ENCODE measurements at places on chromosomes 4 and X.

GRCh38 chr4:90441770-90442169 is 314.6 kb downstream of the CCSER1 start:
- no peak for DNase-seq

DNA sequence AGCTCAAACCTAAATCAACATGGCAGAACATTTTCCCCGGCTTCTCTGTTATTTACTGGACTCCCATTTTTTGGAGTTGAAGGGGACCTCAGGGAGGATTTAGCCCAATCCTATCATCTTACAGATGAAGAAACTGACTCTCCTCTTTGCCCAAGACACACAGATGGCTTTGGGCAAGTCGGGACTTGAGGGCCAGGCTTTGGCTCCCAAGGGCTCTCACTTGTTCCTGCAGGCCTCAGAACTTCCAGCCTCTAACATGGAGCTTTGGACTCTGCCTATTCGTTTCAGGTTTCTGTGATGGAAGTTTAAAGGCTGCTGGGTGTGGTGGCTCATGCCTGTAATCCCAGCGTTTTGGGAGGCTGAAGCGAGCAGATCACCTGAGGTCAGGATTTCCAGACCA is 59.5 kb downstream of the RHOH start:
- DNase-seq: no peak

DNA sequence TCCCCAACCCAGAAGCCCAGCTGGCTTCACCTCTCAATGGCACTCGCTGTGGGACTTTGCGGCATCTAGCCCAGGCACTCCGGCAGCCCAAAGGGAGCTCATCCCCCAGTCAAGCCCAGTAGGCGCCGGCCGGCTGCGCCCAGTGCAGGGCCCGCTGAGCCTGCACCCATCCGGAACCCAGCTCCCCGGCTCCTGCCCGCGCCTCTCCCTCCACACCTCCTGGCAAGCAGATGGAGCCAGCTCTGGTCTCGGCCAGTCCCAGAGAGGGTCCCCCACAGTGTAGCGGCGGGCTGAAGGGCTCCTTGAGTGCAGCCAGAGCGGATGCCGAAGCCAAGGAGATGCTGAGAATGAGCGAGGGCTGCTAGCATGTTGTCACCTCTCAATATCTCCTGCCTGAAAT is 116.8 kb upstream of the UGT8 start:
- DNase-seq: no peak

- no peak for DNase-seq
Observed at GRCh38 chr4:15779809-15780208, 1.7 kb downstream of the CD38 start.

GRCh38 chr4:125370478-125370877 is 55.7 kb downstream of the FAT4 start:
- no peak for DNase-seq

DNA sequence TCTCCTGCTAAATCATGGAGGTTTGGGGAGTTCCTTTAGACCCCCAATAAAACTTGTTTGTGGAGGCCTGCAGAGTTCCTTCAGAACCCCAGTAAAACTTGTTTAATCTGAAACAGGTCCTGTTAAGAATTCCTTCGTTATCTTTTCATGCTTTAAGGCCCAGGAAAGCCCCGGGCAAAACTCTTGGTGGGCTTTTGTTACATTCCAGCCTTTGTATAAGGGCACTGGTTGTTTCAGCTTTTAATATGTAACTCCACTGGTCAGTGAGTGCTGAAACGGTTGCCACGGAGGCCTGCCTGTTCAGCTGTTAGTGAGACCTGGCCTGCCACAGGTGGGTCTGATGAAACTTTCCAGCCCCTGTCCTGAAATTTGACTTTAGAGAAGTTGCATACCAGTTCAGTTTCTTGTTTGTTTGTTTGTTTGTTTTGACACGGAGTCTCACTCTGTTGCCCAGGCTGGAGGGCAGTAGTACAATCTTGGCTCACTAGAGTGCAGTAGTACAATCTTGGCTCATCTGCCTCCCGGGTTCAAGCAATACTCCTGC is 12.4 kb upstream of the DHRSX start:
- peak; percentile 16 for DNase-seq

DNA sequence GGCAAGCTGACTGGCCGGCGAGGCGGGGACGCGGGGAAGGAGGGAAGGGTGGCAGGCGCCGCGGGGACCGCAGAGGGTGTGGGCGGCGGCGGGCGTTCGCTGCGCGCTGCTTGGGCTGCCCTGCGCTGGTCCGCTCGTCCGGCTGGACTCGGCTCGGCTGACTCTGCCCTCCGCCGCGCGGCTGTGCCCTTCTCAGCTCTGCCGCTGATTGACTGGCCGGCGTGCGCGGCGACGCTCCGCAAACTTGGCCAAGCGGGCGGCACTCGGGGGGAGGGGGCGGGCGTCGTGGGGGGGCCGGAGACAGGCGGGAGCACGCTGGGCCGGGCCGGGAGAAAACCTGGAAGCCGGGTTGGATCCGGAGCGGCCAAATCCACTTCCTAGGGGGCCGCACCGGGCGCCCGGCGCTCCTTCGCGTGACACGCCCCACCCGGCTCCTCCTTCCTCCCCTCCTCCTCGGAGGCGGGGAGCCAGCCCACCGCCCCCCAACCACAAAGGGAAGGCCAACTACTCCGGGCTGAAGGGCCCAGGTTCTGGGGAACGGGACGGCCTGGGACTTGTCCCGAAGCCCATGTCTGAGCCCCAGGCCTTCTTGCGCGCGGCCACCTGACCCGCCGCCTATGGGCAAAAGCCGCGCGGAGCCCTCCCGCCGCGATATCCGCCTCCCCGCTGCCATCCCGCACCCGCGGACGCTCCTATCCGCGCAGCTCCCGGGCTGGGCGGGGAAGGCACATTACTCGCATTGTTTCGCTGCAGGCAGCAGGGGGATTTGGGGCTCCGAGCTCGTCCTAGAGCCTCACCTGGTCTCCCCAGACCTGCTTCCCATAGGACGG is at the start of gene GPC4:
Gene GPC4, minus strand, starts transcription at position 214 of the 830 bp plus-strand sequence. CDS start 524 bp downstream, outside the sequence.
- peak; percentile 86 for DNase-seq

GRCh38 chr4:9735515-9735914 is 45.9 kb upstream of the DRD5 start:
- peak; percentile 69 for DNase-seq

- DNase-seq: no peak
Observed at GRCh38 chr4:604131-604530, 21.2 kb upstream of the PDE6B start.

- DNase-seq: no peak
Observed at GRCh38 chr4:155265113-155265512, 56.7 kb downstream of the NPY2R start.

GRCh38 chr4:98950925-98951324 is 22.0 kb upstream of the EIF4E start:
- no peak for DNase-seq

GRCh38 chr4:5500165-5500564 is 208.2 kb downstream of the EVC2 start:
- DNase-seq: no peak

DNA sequence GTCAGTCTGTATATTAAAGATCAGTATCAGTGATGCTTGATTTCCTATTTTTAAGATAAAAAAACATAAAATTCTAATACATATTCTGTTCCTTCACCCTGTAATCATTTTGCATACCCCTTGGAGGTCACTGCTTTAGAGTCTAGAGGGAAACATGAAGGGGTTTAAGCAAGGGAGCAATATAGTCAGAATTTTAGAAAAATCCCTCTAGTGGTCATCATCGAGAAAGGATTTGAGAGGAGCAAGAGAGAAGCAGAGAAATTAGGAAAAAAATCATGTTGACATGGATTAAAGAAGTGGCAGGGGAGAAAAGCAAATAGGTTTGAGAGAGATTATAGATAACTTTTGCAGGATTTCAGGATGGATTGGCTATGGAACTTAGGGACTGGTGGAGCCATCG is 11.1 kb downstream of the APEX2 start:
- no peak for DNase-seq

DNA sequence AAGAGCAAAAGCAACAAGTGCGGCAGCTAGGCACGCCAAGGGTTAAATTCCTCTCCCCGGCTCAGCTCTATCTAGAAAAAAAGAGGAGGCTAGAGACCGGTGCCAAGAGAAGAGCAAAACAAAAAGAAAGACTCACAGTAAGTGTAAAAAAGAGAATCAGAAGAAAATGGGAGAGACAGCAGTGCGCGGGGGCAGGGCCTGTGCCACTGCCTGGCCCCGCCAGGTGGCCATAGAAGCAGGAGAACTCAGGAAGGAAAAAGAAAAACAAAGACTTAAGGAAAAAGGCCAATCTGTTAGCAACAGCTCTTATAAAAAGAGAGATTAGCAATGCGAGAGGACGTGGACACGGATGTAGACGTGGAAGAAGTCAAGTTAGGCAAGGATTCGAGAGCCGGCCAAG is 3.2 kb downstream of the ACOX3 start:
- peak; percentile 60 for DNase-seq

DNA sequence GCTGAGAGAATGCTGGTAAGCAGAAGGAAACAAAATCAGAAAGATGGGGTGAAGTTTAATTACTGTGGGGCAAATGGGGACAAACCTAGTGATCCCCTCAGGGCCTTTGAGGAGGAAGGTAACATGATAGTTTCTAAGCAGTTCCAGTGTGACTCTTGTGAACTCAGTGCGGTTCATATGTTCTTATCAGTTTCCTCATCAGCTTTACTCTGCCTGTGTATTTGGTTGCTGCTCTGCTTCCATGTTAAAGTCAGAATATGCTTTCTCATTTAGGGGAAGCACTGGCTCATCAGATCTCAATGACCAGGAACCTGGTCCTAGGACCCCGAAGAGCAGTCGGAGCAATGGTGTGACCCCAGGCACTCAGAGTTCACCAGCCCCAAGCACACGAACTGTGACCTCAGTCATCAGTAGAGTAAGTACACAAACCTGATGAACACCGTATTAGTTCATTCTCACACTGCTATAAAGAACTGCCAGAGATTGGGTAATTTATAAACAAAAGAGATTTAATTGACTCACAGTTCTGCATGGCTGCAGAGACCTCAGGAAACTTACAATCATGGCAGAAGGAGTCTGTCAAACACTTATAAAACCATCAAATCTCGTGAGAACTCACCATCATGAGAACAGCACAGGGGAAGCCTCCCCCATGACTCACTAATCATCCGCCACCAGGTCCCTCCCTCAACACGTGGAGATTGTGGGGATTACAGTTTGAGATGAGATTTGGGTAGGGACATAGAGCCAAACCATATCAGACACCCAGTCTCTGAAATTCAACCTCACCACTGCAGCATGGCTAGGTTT is 83.0 kb downstream of the SYTL5 start:
- no peak for DNase-seq

DNA sequence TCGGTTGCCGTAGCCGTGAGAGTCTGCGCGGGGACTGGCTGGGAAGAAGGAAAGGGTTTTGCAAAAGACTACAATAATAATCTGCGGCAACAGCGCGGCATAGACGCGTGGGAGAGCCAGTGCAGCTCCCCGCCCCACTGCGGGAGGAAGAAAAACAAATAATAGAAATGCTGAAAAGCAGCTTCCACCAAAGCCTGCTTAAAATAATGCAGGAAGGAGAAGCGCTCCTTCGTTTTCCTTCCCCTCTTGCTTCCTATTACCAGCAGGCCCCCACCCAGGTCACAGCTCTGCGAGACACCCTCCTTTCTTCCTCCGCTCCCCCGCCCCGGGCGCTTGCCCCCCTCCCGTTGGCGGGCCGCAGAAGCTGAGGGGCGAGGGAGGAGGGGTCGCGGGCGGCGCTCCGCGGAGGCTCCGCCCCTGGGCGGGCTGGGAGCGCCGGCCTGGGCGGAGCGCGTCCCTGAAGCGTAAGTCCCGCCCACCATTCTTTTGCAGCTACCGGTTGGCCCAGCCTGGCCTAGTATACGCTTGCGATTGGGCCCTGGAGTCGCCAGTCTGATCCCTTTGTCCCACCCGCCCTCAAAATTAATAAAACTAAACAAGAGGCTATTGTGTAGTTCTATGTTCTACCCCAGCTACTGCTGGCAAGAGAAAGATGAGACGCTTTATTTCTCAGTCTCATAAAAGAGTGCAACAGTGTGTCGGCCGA is 636 bp upstream of the AMOT start:
- peak; percentile 86 for DNase-seq

DNA sequence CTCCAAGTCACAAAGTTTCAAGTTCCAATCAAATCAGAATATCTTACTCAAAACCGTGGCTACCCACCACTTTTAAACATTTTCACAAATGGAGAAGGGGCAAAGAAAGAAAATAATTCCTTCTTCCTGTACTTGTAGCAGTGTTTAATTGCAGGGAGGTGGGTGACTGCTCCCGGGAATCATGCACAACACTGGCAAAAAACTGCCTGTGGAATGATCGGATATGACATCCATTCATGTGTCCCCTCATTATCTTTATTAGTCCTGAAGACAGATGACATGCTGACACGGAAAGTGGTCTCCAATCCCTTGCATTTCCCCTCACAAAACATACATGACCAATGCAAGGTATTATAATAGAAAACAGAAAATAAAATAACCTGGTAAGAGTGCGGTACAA is 2.0 kb downstream of the TSPAN5 start:
- no peak for DNase-seq

DNA sequence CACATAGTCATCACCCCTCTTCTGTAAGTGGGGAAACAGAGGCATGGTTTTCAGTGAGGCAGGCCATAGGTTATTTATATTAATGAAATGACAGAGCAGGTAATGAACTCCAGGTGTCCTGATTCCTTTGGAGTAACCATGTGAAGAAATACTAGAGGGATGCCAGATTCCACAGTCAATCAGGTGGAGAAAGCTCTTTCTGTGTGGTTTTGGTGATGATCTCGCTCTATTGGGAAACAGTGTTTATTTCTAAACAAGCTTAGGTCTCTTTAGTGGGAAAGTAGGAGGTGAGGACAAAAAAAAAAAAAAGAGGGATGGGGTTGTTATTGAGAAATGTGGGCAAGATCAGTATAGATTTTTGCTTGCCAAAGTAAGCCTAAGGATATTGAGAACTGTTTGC is 12.2 kb downstream of the DOCK11 start:
- no peak for DNase-seq

DNA sequence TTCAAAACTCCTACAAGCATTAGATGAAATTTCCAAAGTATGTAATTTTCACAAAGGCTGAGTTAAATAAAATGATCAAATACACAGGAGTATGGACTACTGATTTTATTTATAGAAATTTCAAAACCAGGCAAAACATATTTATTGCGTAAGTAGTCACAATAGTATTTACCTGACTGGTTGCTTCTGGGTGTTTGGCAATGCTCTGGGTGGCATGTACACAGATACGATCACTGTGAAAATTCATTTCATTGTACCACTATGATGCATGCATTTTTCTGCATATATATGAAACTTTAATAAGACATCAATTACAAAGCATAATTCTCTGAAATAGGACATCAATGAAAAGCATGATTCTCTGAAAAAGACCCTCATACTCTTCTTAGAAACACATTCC is 384.2 kb downstream of the TLL1 start:
- no peak for DNase-seq

- no peak for DNase-seq
Observed at GRCh38 chr4:157459785-157460184, 239.3 kb downstream of the GRIA2 start.

All from GM23338 (cell line).